ENCODE measurements at places on chromosomes 3 and 15. TPM values are rescaled to one million over a fixed set of nuclear protein-coding genes. Genes with fewer than 3 reads are reported as not detected.

Gene UBAP1L
- total RNA-seq = 2.7 TPM

Gene SLC12A8
- total RNA-seq = 0.70 TPM

Gene ARL14
- not detected for total RNA-seq

Gene COL7A1
- 1.5 TPM for total RNA-seq

Gene ANKUB1
- total RNA-seq = not detected

Gene HSPBAP1
- total RNA-seq = 13.4 TPM

Gene ECE2
- not detected for total RNA-seq

Gene ADIPOQ
- not detected for total RNA-seq

Gene FBXO40
- total RNA-seq = not detected

Gene ADAMTS17
- 0.33 TPM for total RNA-seq

Gene TLR9
- under 0.01 TPM for total RNA-seq

Gene OR5K2
- not detected for total RNA-seq

Gene GNAT1
- not detected for total RNA-seq

Gene LRRIQ4
- not detected for total RNA-seq

Gene SAXO2
- total RNA-seq = 0.17 TPM

Gene DPPA2
- not detected for total RNA-seq

- peak; percentile 10 for DNase-seq
These were observed 96.9 kb upstream of the UBP1 start for GRCh38 chr3:33537133-33537532.

DNA sequence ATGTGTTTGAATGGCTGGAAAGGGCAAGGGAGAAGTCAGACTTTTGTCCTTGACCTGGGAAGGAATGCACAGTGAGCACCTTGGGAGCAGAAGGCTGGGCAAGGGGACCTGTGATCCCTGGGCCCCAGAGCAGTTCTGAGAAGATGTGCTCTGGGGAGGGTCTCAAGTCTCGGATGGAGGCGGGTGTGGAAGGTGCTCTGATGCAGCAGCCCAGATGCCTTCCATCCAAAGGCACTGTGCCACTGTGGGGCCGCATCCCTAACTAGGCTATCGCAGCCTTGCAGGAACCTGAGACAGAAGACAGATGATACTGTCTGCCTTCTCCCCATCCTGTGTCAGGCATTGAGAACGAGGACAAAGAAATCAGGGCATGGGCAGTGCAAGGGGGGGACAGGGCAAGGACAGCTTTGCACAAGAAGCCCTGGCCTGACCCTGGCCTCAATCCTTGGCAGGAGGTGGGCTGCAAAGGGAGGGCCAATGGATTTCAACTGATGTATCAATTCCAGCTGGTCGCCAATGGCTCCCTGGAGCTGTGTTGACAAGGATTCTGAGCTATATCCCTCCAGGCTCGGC is 14.6 kb upstream of the PRKCD start:
- DNase-seq = no peak

DNA sequence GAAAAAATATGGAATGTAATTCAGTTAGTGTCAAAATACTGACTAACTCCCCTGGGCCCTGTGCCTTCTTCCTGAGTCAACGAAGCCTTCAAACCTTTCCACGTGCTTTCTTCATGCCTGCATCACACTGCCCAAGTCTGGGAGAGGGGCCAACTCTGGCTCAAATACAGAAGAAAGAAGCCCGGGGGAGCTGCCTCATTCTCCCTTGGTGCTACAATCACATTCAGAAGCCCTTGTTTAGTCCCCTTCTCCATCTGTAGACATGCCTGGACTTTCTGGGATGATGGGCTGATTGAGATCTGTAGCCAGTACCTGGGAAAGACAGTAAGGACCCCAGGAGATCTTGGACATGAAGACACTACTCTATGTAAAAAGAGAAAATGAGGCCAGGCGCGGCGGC is 77.8 kb upstream of the GSK3B start:
- no peak for DNase-seq

DNA sequence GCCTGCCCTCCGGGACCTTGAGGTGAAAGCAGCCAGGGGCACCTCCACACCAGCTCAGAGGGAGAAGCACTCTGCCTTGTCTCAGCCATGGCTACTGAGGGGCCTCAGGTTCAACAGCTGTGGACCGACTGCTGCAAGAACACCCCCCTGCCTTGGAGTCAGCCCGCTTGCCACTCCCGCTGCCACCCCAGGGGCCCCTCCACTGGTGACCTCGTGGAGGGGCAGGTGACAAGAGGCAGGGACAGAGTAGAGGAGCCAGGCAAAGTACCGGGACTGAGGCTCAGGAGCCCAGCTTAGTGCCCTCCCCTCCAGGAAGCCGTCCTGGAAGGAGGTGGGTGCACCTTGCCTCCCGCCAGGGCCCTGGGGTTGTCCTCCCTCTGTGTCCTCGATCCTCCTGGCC is 79.6 kb upstream of the RPL32 start:
- DNase-seq = no peak

GRCh38 chr3:187639927-187640568 is 30.1 kb downstream of the SST start:
- DNase-seq = no peak

GRCh38 chr3:196192524-196193051 is 18.6 kb downstream of the ZDHHC19 start:
- DNase-seq = no peak

GRCh38 chr3:57069503-57069902 is 9.0 kb downstream of the SPATA12 start:
- DNase-seq = no peak

DNA sequence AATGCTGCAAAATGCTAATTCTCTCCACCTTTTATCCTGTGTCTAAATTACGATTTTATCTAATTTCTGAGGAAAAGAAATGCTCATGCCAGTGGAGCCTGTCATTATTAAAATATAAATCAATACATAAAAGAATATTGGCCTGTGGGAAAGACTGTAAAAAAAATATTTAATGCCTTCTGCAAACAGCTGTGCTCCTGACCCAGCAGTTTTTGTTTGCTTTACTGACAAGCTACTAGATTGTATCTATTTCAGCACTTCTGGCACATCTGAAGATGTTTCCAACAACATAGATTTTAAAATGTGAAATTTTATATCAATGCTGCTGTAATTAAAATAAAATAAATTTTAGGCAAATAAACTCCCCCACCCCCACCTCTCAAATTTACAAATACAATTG is 493.6 kb upstream of the AGTR1 start:
- DNase-seq = no peak

DNA sequence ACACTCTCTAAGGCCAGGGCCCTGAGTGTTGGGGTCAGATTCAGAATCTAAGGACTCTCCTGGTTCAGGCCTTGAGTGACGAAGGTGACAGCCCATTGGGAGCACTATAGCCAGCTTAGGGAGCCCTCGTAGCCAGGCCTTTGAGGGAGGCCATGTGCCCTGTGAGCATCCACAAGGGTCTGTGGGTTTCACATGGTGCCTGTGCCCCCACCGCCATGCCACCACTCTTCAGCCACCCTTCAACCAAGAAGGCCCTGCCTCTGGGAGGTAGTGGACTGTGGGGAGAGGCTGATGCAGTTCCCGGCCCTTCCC is 37.5 kb downstream of the TSPAN3 start:
- DNase-seq = no peak

GRCh38 chr15:77819851-77820728 is 187.4 kb upstream of the LINGO1 start:
- DNase-seq = peak; percentile 41

- no peak for DNase-seq
These were observed 6.0 kb downstream of the SLC6A1 start for GRCh38 chr3:10998542-10998941.

- DNase-seq = peak; percentile 65
These were observed 575 bp downstream of the TRPM7 start for GRCh38 chr15:50685976-50686468.

GRCh38 chr3:25380222-25380739 is 47.8 kb upstream of the RARB start:
- no peak for DNase-seq

DNA sequence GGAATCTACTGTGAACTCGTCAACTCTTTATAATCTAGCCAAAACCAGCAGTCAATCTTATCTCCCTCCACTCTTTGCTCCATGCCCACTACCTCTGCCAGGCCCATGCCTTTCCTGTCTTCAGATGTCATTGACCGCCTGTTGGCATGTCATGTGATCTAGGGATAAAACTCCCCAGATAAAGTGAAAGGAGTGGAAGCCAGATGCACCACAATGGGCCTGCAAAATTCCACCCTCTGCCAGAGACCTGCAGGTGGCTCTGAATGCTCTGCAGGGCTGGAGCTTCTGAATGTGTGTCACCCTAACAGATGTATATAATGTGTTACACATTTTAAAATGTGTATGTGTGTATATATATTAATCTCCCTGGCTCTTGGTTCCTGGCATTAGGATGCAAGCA is 2.3 kb upstream of the CCR3 start:
- no peak for DNase-seq

- no peak for DNase-seq
These were observed 144.0 kb upstream of the PTPRG start for GRCh38 chr3:61417352-61417751.

- no peak for DNase-seq
These were observed 83.9 kb upstream of the KCNAB1 start for GRCh38 chr3:156036258-156037053.

GRCh38 chr3:188150982-188151381 is 3.0 kb upstream of the LPP start:
- DNase-seq = no peak

- DNase-seq = no peak
These were observed 102.3 kb upstream of the WDR72 start for GRCh38 chr15:53861792-53862191.

- peak; percentile 77 for DNase-seq
These were observed 32.2 kb downstream of the GPD1L start for GRCh38 chr3:32138545-32139104.

DNA sequence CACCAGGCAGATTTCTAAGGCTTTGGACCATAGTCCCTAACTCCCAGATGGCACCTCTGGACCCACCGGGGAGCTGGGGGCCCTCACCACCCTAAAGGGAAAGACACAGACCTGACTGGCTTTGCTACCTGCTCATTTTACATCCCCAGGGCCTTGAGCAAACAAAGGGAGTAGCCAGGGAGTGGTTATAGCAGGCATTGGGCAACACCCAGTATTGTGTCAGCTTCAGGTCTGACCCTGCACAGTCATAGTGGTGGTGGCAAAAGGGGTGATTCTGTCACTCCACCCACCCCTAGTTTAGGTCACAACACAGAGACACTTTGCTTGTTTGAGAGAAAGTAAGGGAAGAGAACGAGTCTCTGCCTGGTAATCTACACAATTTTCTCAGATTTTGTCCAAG is 352.5 kb downstream of the DIPK2A start:
- DNase-seq = no peak

GRCh38 chr3:46994801-46995731 is 15.6 kb downstream of the NBEAL2 start:
- DNase-seq = no peak

GRCh38 chr3:11323813-11324212 is 51.6 kb downstream of the ATG7 start:
- no peak for DNase-seq

DNA sequence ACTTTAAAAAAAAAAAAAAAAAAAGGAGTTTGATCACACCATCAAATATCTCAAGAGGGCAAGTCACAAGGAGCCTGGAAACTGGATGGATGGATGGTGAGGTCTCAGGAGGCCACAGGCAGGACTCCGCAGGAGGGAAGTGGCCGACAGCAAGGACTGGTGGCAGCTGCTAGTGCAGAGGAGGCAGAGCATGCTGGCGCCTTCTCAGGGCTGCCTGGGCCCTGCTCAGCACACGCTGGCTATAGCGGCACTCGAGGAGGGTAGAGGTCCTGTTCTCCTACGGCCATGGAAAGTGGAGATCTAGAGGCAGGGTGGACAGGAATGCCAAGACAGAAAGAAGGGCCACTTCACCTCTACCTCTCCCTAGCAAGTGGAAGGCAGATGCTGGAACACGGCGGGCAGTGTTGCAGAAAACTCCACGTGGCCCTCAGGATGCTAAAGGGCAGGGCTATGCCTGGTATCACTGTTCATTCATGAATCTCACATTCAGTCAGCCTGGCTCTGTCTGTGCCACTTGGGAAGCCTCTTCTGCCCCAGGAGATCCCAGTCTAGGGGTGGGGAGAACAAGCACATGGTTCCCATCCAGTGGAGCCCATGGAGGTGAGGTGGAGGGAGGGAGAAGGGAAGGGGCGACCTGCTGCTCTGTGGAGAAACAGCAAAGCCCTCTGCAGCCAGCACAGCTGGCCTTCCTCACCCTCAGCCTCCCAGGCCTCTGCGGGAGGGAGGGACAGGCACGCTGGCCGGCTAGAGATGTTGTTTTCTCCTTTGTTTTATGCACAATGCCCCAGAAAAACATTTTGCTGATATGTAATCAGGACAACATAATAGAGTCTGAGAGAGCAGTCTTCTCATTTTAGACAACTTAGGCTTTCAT is 71.0 kb downstream of the OXNAD1 start:
- no peak for DNase-seq

DNA sequence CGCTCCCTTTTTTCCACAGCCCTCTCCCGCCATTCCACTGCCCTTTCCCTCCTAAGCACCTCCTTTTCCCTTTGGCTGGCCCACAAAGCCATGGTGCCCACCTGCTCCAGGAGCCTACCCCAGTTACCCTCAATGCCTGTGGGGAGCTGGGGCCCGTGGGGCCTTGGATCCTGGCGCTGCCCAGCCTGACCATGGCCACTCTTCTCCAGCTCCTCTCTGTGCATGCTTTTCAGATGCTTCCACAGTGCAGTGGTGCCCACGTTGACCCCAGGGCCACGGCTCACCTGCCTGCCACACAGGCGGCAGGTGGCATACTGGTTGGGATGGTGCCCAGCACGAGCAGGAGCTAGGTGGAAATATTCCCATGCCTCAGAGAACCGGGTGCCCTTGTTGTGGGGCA is 1.5 kb downstream of the ZBED2 start:
- no peak for DNase-seq

DNA sequence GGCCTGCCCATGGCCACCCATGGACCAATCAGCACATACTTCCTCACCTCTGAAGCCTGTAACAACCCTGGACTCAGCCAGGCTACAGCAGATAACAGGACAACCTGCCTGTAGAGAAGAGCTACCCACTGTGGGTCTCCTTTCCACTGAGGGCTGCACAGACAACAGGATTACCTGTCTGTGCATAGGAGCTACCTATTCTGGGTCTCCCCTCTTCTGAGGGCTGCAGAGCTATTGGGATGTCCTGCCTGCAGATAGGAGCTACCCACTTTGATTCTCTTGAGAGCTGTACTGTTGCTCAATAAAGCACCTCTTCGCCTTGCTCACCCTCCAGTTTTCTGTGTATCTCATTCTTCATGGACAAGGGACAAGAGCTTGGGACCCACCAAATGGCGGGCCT is 23.8 kb upstream of the CHST2 start:
- DNase-seq = no peak

- no peak for DNase-seq
These were observed 29.7 kb downstream of the STOML1 start for GRCh38 chr15:73962433-73962832.

DNA sequence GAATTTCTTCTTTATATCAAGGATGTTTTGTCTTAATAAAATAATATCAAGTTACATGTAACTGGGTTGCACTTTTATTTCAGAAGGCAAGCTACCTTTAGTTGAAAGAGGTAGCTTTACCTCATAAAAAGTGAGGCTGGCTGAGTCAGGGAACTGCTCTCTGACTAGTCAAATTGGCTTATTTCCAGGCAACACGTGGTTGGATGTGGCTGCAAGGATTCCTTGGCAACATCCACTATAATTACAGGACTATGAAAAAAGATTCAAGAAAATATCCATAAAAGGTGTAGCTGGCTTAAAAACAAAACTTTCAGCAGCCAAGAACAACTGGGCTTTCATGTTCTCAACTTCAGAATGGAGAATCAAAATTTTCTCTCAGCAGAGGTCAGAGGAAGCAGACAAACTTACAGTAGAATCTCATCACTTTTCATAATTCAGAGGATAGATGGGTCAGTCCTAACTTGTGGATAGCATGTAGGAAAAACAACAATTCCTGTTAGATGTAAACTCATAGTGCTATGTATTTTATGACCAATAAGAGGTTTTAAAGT is 779.1 kb downstream of the MECOM start:
- DNase-seq = peak; percentile 95
